Neural progenitor cell (in vitro differentiated cells): ENCODE measurements at places on chromosomes 11 and 22.

- no peak for DNase-seq
These were observed 17.7 kb downstream of the CBL start for GRCh38 chr11:119223856-119224255.

GRCh38 chr11:35822815-35823495 is 120.9 kb upstream of the LDLRAD3 start:
- no peak for DNase-seq

- DNase-seq: no peak
These were observed 58.3 kb downstream of the AAMDC start for GRCh38 chr11:77879218-77879617.

DNA sequence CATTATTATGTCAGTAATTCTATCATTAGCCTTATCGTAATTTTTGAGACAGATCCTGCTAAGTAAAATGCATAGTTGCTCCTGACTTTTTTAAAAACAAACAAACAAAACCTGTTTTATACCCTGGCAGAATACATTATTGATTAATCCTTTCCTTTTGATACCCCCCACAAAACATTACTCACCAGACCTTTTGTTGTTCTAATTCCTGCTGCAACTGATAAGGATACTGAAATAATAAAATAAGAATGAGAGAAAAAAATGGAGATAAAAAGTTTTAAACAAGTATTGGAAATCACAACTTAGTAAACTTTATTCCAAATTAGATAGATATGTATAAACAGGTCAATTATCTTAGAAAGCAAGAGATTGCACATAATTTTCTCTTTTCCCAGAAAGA is 28.6 kb downstream of the MS4A4E start:
- DNase-seq: no peak

DNA sequence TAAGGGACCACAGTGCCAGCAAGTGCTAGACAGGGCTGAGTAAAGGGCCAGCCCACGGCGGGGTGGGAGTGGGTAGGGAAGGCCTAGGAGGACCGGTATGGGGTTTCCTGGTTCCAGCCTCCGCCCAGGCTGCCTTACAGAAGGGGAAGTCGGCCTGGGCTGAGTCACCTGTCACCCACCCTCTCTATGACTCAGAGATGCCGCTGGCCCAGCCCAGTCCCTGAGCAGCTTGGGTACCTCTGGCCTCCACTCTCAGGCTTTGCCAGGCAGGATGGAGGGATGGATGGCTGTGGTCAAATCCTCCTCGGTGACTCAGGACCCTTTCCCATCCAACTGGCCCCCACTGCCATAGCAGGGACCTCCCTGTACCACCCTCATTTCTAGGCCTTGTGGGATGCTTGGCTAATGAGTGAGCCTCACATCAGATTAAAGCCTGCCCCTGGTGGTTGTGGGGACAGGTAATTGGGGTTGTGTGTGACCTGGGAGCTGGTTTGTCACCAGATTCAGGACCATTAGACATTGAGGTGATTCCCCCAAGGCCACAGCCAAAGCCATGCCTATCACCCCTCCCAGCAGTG is 13.9 kb downstream of the SLC35E4 start:
- DNase-seq: no peak

DNA sequence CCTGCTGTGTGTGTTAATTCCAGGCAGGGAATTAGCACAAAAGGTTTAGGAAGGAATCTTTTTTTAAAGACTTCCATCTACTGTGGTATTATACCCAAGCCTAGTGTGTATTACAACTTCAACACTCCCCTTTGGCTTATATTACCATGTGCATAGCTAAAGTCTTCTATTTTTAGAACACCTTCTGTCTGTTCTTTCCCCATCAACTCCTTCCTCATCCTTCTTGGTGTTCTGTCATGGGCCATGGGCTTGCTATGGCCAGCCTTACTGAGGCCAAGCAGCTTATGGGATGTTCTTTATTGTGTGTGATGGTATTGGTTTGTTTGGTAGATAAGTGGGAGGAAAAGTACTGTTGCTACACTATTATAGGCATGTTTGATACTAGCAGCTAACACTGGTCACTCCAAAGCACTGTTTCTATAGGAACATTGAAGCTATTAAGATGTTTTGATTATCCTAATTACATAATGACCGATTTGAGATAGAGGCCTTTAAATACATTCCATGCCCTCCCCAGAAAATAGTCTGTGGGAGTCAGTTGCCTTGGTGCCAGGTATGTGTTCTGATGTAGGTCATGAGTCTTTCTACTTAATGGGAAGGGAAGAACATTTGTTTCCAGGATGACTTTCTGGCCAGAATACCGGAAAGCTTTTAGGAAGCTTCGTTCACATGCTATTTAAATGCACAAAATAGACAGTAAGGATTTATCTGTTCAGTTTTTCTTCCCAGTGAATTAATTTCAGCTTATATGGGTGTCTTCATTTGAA is 16.5 kb downstream of the MCAM start:
- DNase-seq: no peak

DNA sequence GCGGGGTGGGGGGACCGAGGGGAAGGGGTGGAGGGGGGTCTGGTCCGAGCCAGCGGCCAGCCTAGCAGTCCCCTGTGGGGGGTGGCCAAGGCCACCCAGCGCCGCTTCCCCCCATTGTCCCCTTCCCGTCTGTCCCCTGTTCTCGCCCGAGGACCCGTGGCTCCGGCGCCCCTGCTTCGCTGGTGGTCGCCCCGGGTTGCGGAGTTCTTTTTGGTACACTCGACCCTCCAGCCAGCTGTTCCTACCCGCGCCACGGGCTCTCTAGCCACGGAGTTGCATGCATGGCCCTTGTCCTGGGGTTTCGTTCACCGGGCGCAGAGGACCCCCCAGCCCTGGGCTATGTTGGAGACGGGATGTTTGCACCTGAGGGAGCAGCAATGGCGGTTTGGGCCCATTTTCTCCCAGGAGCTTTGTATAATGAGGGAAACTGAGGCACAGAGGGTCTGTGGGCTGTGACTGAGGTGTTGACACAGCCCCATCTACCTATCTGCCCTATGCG is 489 bp downstream of the RNF214 start:
- DNase-seq: peak; percentile 74

GRCh38 chr11:133697603-133698180 is 147.6 kb downstream of the SPATA19 start:
- DNase-seq: no peak

GRCh38 chr22:47448231-47449223 is 686.1 kb downstream of the TBC1D22A start:
- DNase-seq: no peak

- DNase-seq: no peak
These were observed 90.6 kb downstream of the TSPAN18 start for GRCh38 chr11:44817207-44817949.

DNA sequence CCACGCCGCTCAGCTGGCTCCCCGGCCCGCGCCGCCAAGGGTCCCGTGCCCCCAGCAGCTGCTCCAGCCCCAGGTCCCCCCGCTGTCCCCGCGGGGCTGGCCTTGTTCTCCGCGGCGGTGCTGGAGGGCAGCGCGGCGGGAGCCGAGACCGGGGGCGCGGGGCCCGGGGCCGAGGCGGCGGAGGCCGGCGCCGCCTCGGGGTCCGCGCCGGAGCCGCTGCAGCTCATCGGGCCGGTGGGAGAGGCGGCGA is 128 bp downstream of the TAF10 start:
- no peak for DNase-seq

DNA sequence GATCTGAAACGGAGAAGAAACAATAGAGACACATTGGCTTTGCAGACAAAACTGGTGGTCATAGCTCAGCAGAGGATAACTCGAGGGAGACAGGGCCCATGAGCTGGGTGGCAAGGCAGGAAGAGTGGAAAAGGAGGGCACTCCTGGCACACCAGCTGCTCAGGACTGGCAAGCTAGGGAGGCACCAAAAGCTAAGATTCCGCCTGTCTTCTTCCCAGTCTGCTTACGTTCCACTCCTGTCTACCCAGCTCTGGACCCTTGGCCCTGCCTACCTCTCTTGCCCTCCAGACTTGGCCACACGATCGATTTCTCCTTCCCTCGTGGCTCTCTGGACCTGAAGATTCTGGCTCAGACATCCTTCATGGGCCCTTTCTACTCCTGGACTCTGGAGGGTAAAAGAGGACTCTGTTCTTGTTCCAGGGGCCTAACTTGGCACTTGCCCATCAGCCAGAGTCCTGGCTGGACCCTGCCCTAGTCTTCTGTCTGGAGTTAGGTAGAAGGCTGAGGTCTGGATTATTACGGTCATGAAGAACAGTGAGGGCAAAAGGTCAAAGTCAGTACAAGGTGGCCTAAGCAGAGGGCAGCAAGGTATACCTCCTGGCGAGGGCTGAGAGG is 115.2 kb upstream of the PITPNB start:
- no peak for DNase-seq

GRCh38 chr11:2934611-2935239 is 5.5 kb upstream of the PHLDA2 start:
- no peak for DNase-seq

DNA sequence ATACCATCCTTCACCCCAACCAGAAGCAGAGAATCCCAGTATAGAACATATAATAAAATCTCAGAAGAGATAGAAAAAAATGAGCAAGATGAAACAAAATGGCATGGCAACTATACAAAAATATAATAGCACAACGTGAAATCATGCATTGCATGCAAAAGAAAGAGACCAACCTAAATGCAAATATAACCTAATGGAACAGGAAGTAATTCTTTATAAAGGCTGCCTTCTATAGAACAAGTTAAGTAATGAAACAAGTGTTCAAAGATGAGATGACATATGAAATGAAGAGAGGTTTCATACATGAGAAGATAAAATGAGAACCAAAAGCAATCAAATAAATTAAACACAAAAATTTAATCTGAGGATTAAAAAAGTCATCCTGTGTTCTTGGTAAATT is 18.5 kb upstream of the ARHGAP20 start:
- no peak for DNase-seq

GRCh38 chr11:117816151-117816741 is 8.3 kb downstream of the FXYD2 start:
- peak; percentile 88 for DNase-seq

GRCh38 chr11:95119361-95120060 is 29.9 kb downstream of the ENDOD1 start:
- DNase-seq: no peak

DNA sequence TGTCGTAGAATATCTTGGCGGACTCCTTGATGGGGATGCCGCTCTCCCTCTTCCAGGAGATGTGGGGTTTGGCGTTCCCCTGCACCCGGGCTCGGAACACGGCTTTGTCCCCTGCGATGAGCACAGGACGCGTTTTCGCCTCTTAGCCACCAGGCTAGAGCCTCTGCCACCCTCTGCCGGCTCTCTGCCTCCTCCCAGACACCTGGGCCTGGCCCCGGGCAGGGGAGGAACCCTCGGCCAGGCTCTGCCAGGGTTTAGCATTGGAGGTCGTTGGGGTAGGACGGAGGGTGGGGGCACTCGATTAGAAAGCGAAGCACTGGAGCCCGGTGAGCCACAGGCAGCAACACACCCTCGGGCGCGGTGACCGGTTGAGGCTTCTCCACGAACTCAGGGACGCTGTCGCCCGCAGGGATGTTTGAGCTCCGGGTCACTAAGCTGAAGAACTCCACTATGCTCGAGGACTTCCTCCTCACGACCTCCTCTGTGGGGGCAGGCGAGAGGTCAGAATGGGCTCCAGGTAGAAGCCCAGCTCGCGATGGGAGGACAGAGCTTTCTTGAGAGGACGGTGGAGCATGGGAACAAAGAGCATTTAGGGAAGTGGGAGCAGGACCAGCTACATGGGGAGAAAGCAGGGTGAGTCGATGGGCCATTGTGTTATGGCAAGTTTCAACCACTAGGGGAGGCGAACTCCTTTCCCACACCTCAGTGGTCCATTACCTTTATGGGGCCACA is 4.3 kb downstream of the IGSF22 start:
- DNase-seq: peak; percentile 78

DNA sequence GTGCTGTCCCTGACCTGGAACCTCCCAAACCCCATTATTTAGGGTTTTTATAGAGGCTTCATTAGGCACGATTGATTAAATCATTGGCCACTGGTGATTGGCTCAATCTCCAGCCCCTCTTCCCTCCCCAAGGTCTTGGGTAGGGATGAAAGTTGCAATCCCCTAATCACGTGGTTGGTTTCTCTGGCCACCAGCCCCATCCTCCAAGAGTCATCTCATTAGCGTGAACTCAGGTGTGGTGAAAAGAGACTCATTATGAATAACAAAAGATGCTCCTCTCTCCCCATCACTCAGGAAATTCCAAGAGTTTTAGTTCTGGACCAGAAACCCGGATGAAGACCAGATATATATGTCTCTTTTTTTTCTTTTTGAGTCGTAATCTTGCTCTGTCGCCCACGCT is 7.6 kb upstream of the MARK2 start:
- no peak for DNase-seq

DNA sequence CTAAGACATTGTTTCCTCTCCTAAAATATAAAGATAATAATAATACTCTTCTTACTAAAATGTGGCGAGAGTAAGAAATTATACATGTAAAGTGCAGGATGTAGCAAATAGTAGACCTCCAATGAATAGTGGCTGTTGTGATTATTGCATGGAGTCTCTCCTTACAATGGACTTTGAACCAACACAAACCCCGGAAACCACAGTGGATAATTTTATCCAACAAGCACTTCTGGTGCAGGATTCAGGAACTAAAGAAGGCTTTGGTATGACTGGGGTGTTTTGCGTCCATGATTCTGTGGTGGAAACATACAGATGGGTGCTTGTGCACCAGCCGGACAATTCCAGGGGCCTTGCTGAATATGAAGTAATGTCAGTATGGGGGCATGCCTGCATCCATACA is 146.4 kb upstream of the UBASH3B start:
- no peak for DNase-seq

GRCh38 chr11:19810852-19811251 is 98.2 kb downstream of the NAV2 start:
- DNase-seq: no peak

DNA sequence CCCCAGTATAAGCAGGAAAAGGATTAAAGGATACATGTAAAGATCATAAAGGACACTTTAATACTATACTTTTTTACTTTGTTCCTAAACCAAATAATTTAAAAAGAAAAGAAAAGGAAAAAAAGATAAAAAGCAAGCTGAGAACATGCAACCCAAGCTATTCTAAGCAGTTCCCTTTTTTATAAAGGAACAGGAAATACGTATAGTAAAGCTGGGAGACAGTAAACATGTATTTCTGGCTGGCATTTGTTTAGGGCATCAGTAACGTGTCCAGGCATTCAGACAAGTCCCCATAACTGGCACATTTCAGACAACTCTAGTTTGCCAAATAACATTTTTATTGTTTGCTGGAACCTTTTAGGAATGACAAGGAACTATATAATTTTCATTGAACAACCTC is 24.9 kb downstream of the BCO2 start:
- no peak for DNase-seq

- DNase-seq: no peak
These were observed 16.0 kb upstream of the CYB5R3 start for GRCh38 chr22:42664976-42665831.

DNA sequence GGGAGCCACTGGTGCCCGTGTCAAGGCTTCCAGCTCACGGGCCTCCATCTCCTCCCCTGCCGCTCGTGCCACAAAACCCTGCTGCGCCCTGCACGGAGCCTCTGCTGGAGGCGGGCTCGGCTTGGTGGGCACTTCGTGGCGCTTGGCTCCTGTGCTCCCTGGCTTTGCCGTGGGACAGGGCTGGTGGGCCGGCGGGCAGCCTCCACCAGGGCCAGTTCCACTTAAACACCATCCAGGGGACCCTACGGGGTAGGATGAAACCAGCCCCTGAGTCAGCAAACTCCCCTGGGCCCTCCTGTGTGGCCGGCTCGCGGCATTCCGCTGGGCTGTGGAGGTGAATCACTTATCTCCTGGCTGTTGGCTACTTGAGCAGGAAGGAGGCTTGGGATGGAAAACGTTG is 1304.6 kb downstream of the BRD1 start:
- no peak for DNase-seq

GRCh38 chr11:68127714-68128681 is 6.8 kb upstream of the CHKA start:
- DNase-seq: peak; percentile 91

GRCh38 chr11:114821621-114822412 is 143.5 kb downstream of the NXPE2 start:
- DNase-seq: no peak
